ENCODE measurements at places on chromosomes 12 and 14. TPM values are rescaled to one million over a fixed set of nuclear protein-coding genes. Genes with fewer than 3 reads are reported as not detected.

GRCh38 chr12:130920119-130920703 is 33.5 kb upstream of the ADGRD1 start:
- no peak for DNase-seq

TM7SF3 gene
- 95.1 TPM for total RNA-seq

EPYC gene
- total RNA-seq = not detected

- no peak for DNase-seq
Measured at GRCh38 chr12:47935184-47935583, 28.2 kb upstream of the TMEM106C start.

- DNase-seq = no peak
Measured at GRCh38 chr14:71563492-71564153, 368.6 kb upstream of the RGS6 start.

DNA sequence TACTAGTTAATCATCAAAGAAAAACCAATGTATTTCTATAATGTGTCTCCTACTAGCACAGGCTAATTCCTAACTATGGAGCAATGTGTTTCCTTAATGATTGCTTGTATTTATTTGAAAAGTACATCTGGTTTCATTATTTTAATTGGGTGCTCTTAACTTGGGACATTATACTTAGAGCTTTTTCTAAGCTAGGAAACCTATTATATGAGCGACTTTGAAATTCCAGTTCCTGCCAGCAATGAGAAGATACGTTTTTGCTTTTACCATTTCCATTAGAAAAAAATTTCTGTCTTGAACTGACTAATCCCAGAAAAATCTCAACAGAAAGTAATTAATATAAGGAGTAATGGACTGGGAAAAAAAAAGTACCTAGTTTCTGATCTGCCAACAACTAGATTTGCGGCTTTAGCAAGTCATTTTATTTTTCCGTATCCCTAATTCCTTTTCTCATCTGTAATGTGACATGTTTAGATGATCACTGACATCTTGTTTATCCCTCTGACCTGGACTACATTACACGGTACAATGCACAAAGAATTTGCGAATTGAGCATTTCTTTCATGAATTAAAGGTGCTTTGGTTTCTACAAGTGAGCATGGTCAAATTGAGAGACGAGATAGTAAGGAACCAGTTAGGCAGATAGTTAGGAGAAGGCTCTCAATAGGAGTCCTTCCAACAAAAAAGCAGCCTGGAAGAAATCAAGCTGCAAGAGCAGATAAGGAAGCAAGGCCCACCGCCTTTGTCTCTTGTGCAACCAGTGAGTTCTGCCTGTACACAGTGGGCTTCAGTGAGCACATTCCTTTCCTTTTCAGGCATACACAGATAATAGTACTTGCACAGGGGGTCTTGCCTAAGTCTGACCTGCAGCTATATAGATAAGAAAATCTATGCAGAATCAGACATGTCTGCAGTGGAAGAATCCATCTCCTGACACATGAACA is 1765.0 kb upstream of the FLRT2 start:
- DNase-seq = no peak

SERPINA3 gene
- 223 TPM for total RNA-seq

NTN4 gene
- total RNA-seq = 5.0 TPM

- DNase-seq = no peak
Measured at GRCh38 chr14:74407801-74408154, 18.2 kb downstream of the SYNDIG1L start.

DNA sequence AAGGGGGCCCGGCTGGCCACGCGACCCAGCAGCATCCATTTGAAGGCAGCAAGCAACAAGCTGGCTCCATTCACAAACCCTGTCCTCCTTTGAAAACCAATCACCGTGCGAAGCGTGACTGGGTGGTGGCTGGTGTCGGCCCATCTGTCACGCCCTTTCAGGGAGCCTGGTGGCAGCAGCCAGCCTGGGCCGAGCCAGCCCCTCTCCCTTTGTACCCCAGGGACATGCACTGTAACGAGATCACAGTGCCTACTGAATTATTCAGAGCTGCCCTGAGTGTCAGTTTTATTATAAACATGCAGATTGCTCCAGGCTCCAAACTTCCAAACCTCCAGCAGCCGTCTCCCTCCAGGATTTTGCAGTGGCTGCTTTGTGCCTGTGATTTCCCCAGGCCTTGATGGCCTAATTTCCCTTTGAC is 22.3 kb upstream of the CTDSP2 start:
- no peak for DNase-seq

DTX3 gene
- 3.4 TPM for total RNA-seq

TCL1B gene
- total RNA-seq = not detected

DNA sequence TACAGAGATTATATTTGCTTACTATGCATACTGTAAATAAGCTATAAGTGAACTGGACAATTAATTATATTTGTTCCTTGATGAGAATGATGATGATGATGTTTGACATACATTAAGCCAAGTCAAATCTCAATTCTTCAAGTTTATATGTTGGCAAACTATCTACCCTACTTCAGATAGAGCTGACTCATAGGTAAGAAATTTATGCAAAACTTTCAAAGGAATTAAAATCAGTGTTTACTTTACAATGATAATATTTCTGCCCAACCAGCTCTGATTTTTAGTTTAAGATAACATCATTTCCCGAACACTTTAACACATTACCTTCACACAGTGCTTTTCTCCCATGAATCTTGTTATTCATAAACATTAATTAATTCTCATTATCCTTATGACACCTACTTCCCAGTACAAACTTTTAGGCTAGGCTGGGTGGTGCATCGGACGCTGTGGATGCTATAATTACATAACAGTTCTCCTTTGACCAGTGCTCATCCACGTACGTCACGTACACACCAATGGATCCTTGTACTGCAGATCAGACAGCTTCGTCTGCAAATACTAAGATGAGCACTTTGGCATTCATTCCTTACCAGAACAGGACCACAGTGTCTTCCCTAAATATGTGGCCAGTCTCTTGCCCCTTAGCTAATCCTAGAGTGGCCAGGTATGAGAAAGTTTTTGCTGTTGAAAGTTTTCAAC is 18.3 kb downstream of the BMP4 start:
- DNase-seq = no peak

AQP6 gene
- not detected for total RNA-seq

- DNase-seq = no peak
Measured at GRCh38 chr12:6358881-6359280, 16.5 kb downstream of the SCNN1A start.

DNA sequence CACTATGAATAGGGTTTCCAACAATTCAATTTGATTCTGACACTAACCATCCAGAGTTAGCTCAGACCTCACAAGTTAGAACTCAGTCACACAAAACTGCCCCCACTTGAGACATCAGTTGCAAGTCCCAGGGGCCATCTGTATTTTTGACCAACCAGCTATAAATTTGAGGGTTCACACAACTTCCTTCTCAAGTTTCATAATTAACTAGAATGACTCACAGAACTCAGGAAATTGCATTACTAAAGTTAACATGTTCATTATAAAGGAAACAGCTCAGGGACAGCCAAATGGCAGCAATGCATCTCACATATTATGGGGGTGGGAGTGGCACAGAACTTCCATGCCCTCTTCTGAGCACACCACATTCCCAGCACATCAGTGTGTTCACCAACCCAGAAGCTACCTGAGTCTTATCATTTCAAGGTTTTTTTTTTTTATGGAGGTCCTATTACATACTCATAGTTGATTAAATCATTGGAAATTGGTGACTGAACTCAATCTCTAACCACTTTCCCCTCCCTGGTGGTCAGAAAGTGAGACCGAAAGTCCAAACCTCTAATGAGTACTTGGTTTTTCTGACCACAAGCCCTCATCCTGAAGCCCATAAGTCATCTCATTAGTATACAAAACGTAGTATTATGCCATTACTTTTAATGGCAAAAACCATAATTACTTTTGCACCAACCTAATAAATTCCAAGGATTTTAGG is 1721.5 kb upstream of the SEL1L start:
- no peak for DNase-seq

HEBP1 gene
- 50.9 TPM for total RNA-seq

C1S gene
- 48.8 TPM for total RNA-seq

SLC8B1 gene
- total RNA-seq = 19.6 TPM

TBX5 gene
- 0.38 TPM for total RNA-seq

- DNase-seq = no peak
Measured at GRCh38 chr14:28356819-28357218, 409.8 kb upstream of the FOXG1 start.

FGF23 gene
- total RNA-seq = not detected

DNA sequence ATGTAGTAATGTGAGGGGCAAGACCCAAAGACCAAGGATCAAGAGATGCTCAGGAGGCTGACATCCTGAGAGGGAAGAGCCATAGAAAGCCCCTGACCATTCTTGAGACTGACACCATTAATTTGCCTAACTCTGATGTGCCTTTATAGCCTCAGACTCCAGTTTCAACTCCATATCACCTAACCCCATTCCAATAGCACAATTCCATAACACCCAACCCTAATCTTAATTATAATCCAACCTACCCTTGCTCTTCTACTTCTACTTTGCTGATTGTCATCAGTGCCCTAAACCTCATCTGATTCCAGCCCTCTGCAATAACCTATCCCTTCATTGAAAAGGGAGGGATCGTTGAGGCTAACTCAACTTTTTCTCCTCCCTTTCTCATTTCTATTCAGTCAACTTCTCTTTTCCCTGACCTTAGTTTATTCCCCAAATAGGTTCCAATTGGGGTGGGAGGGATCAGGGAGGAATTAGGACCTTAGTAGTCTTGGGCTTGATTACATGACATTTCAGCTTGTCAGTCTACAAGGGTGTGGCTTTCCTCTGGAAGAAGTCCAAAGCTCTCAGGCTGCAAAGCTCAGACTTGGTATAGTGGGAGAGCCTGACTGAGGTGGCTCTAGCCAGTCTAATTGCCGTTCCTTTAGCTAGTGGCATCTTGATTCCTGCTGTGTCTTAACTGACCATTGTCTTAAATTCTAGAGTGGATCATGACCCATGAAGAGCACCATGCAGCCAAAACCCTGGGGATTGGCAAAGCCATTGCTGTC is 3.1 kb downstream of the PFKM start:
- DNase-seq = no peak

- no peak for DNase-seq
Measured at GRCh38 chr12:84408936-84409335, 503.7 kb downstream of the SLC6A15 start.

GRCh38 chr12:77204083-77204482 is 138.7 kb upstream of the E2F7 start:
- no peak for DNase-seq

DNA sequence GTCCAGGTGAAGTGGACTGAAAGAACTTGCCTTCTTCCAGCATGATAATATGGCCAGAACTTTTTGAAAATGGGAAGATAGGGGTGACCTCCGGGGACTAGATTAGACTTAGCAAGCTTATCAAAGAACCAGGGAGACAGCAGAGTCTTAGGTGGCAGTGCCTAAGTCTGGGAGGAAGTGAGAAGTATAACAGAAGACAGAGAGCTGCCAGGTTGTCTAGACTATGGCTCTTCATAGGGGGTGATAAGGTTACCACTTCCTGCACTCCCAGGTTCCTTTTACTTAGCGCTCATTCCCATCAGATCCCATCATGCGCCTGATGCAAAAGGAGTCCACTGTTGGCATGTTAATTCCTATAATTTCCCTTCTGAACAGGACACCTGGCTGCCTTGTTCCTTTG is 69.9 kb downstream of the PLXNC1 start:
- DNase-seq = no peak

ZCRB1 gene
- 22.5 TPM for total RNA-seq

All from esophagus squamous epithelium (tissue), 5 donors.